Fibroblast of gingiva (primary cell): ENCODE measurements at places on chromosomes 12 and 14.

DNA sequence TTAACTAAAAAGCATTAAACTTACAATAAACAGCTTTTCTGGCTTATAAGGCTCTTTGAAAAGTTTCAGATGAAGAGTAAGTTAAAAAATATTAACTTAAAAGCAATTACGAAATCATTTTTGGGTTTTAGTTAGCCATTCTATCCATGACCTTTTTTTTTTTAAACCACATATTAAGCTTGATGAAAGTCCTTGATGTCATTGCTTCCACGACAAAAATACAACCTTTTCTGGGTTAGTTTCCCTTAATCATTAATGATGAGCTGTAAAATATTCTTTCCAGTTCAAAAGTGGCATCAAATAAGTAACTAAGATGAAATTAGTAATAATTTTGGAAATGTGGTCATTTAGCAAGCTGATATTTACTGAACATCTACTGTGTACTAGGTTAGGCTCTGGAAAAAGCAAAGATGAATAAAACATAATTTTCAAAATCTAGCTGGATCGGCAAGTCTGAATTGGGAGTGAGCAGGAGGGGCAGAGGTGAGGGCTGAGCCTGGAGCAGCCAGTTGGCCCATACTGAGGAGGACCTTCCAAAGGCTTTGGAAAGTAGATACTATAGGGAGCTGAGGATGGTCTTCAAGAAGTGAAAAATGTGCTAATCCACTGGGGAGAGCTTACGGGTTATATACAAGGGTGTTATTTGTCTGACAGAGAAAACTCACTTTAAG lies 345.2 kb downstream of the ZFP36L1 start:
- DNase-seq: no peak

DNA sequence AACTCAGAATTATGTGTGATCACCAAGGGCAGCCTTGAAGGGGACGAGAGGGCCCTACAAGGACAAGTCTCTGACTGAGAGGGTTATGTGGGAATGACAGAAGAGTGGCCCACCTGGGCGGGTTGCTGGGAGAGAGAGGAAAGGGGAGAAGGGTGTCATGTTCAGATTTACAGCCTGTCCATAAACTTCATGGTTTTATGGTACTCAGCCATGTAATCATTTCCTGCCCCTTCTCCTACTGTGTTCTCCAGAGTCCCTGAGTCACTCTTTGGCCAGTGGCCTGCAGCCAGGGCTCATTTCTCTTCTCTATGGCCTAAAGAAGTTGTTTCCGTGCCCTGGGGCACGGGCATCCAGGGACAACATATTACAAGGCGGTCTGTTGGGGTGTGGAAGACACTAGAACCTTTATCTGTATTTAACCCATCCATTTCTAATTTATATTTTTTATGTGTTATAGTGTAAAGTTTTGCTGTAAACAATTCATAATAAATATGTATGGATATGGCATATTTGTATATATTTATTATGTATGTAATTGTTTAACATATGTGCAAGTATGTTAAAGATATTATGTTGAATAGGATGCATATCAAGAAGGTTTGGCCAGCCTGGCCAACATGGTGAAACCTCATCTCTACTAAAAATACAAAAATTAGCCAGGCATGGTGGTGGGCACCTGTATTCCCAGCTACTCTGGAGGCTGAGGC lies 26.9 kb downstream of the DDX47 start:
- peak; percentile 84 for DNase-seq

- DNase-seq: no peak
Measured at GRCh38 chr14:77241955-77242354, 29.1 kb downstream of the NGB start.

DNA sequence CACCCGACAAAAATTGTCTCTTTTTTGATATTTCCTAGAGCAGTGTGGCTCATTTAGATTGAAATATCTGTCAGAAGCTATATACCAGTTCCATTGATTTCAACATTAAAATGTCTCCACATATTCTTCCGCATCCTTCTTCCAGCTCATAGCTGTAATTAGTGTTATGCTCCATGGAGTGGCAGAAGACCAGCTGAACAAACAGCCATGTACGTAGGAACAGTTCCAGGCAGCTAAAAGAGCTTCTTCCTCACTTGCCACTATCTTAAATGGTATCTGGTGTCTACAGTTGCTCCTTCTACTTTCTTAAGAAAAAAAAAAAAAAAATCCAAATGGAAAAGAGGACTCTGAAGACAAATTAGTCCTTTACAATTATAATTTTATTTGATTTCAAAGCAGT lies 848.0 kb downstream of the DIO2 start:
- no peak for DNase-seq

GRCh38 chr12:23803540-23803939 lies 145.9 kb downstream of the SOX5 start:
- DNase-seq: no peak

DNA sequence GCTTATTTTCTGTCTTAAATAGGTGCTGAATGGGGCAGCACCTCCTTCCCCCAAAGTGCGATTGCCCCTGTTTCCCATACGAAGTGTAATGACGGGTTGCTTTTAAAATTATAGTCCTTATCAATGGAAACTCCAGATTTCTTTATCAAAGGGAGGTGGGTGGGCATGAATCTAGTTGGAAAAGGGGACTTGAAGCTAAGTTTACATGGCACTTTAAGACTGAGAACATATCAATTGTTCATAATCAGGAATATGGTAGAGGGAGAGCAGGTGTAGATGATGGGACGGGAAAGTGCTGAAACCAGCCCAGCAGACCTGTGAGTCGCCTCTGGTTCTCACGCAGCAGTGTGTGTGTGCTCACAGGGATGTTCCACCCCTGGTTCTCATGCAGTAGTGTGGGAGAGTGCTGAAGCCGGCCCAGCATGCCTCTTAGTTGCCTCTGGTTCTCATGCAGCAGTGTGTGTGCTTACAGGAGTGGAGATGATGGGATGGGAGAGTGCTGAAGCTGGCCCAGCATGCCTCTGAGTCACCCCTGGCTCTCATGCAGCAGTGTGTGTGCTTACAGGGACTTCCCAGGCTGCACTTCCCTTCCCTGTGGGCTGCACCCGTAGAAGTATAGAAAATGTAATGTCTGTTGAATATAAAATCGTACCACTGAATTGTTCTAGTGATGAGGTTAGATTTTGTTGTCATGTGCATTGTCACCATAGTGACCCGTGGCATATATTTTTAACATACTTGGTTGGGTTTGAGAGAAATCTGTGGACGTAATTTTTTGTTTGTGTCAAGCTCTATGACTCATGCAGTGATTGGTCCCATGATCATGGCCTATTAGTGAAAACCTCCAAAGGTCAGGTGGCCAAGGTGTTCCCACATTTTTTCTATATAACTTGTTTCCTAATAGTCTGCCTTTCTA lies 51.6 kb downstream of the GPATCH2L start:
- DNase-seq: peak; percentile 61

DNA sequence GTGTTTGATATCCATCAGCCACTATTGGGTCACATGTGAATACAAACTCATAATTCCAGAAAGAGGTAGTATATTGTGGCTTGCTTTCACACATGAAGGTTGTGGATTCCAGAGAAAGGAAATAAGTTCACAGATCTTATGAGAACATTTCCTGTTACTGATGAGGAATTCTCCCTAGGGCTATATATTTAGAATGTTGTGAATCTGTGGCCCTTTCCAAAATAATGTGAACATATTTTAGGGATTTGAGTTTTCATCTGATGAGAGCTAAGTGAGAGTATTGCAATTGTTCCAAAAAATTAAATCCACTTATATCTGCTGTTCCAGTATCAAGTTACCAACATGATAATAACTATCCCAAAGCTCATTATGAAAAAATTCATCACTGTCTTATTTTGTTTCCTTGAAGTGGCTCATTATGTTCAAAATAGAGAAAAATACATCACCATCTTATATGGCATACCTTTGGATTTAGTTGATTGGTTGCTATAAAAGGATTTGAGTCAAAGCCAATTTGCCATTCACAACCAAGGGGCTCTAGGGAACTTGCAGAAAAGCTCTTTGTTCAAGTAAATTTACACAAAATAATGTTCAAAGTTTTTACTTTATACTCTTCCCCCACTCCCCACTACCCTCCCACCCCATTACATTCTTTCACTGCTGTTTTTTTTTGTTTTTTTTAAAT lies 76.3 kb downstream of the MYRFL start:
- DNase-seq: no peak

DNA sequence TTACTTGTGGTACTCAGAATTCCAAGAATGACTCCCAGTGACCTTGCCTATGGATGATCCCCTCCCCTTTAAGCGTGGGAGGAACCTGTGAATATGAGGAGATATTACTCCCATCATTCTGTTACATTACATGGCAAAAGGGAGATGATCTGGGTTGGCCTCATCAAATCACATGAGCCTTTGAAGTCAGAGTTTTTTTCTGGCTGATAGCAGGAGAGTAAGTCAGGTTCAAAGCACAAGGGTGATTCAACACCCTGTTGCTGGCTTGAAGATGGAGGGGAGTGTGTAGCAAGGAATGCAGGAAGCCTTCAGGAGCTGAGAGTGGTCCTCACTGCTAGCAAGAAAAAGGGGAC lies 9.1 kb upstream of the MDM2 start:
- no peak for DNase-seq

DNA sequence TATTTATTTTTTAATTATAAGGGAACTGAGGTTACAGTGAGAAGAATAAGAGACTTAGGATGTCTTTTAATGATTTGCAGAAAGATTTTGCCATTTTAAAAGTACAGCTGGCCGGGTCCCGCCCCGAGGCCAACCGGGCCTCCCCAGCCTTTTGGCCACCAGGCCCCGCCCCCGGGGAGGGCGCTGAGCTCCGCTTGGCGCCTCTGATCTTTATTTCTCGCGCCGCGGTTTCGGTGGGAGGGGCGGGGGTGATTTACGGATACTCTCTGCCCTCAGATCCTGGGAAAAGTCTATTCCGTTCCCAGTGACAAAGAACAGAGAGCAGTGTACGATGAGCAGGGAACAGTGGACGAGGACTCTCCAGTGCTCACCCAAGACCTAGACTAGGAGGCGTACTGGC lies 17.7 kb downstream of the ZFYVE26 start:
- no peak for DNase-seq

GRCh38 chr12:14113031-14113430 lies 131.6 kb upstream of the GRIN2B start:
- no peak for DNase-seq

DNA sequence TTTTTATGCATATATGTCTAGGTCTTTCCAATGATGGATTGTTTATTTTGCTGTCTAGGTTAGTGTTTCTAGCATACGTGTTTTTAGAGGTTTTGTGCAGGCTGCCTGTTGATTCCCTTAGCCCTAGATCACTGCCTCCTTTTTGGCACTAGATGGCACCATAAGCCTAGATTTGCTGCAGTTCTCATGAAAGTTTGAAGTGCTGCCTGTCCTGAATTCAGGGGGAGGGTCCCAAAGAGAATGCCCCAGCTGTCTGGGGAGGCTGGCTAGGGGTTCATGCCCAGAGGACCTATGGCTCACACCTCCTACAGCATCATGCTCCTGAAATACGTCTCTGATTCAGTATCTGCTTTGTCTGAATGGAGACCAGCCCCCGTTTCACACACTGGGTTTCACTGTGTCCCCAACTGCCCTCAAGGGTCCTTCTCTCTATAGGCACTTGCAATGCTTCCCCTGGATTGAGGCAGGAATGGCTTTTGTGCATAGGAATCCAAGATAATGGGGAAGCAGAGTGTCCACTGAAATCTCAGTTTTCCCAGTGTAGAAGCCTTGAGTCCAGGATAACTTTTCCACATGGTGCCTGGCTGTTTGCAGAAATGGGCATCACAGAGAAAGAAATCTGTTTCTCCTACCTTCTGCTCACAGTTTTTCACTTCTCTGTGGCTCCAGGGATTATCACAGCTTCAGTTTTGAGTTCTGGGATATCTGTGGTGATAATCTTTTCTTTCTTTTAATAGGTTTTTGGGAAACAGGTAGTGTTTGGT lies 14.2 kb upstream of the TXNRD1 start:
- DNase-seq: peak; percentile 59

GRCh38 chr12:120710031-120710804 lies at the start of gene UNC119B:
Gene UNC119B (plus strand): TSS chr12:120710458. CDS start chr12:120710475, 17 bp downstream.
- peak; percentile 29 for DNase-seq

- DNase-seq: peak; percentile 72
Measured at GRCh38 chr14:74018174-74018585, 908 bp downstream of the ENTPD5 start.

- no peak for DNase-seq
Measured at GRCh38 chr14:61153431-61153830, 127.7 kb downstream of the TMEM30B start.

GRCh38 chr14:39266525-39266870 lies 32.8 kb downstream of the MIA2 start:
- no peak for DNase-seq

DNA sequence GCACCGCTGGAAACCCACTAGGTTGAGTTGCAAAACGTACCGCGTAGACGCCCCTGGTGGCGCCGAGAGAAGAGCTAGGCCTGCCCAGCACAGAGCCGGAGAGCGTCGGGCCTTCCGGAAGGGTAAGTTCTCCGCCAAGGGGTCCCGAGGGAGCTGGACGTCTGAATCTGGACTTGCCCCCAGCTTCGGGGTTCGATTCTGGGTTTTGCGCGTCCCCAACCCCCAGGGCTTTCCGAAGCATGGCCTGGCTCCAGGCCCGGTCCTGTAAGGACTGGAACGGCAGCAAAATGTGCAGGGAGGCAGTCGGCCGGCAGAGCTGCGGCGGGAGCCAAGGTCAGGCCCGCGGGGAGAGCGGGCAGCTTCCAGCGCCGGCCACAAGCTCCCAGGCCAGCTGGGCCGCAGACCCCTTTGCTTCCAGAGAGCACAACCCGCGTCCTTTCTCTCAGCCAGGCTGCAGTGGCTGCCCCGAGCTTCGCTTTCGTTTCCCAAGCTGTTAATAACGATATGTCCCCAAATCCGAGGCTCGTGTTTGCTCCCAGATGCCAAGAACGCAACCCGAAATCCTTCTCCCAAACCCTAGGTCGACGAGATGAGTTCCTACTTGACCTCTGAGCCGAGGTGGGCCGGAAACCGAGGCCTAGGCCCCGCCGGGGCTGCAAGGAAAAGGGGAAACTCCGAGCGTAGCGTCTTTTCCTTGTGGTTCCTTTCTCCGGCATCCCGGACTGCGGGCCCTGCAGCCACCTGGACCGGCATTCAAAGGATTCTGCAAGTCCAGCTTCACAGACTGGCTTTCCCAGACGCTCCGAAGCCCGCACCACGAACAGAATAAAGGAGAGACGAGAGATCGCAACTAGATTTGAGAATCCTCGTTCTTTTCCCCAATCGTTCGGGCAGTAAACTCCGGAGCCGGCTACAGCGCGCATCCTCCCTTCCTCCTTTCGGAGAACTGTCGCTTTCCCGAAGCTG lies 3.2 kb upstream of the TBX5 start:
- no peak for DNase-seq

DNA sequence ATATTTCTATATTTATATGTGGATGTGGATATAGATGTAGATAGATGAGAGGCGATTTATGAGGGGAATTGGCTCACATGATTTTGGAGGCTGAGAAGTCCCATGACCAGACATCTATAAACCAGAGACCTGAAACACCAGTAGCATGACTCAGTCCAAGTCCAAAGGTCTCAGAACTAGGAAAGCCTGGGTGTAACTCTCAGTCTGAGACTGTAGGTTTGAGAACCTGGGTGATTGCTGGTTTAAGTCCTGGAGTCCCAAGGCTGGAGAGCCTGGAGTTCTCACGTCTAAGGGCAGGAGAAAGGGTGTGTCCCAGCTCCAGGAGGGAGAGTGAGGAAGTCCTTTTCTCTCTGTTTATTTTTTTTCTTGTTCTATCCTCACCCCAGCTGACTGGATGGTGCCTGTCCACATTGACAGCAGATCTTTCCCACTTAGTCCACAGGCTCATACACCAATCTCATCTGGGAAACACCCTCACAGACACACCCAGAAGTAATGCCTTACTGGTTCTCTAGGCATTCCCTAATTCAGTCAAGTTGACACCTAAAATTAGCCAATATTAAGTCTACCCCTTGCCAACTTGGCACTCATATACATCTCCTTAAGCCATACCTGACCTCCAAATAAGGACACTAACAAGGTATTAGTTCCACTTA lies 45.4 kb downstream of the EMP1 start:
- no peak for DNase-seq

- no peak for DNase-seq
Measured at GRCh38 chr12:53193985-53194716, 12.9 kb downstream of the ITGB7 start.
